ENCODE measurements at places on chromosomes 6 and 20. TPM values are rescaled to one million over a fixed set of nuclear protein-coding genes. Genes with fewer than 3 reads are reported as not detected.
A peak's percentile ranks its signal among the peaks of the same experiment; 100 is the strongest.

The GMPR gene
- polyA plus RNA-seq = 3.8 TPM

DNA sequence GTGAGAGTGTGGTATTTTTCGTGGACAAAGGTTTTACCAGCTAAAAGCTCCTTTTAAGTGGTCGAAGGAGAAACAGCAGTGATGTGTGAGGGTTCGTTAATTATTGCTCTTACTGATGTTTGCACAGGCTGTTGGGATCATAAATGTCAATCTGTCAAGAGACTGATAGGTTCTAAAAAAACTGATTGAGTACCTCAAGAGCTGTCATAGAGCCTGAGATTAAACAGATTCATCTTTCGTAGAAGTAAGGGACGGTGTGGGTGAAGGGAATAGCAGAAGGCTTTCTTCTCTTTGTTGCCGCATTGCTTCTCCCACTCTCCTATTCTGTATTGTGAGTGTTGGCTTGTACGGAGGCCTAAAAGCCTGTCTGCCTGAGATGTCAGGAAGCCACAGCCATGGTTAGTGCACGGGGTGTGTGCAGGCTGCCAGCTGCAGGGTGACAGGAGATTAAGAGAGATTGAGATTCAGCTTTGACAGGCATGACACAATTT, 291.0 kb downstream of the ZFAND3 start:
- no peaks in the 10 kb centered on the region for H3K27me3 ChIP-seq
- H3K4me1 ChIP-seq = no peaks in the 10 kb centered on the region
- H3K4me3 ChIP-seq = no peak overlapping the region
- H3K36me3 ChIP-seq = peaks cover 4% of the 10 kb centered on the region
- no peak for DNase-seq

DNA sequence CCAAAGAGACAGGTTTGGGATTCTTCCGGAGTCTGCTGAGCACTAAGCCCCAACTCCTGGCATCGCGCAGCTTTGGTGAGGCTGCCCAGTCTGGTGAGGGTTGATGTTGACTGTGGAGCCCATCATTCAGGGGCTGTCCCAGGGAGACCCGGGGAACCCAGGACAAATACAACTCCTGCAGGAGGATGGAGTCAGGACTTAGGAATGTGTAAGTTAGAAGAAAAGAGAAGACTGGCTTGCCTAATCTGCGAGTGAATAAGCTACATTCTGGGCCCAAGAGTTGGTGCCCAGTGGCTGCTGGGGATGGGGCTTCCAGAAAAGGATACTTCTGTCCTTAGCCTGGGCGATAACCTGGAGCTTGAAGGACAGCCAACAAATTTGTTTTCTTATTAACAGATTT, 47.9 kb downstream of the STK35 start:
- H3K4me1 ChIP-seq = no peaks in the 10 kb centered on the region
- no peak for DNase-seq
- peaks cover 21% of the 10 kb centered on the region for H3K36me3 ChIP-seq
- H3K27ac ChIP-seq = no peak overlapping the region

DNA sequence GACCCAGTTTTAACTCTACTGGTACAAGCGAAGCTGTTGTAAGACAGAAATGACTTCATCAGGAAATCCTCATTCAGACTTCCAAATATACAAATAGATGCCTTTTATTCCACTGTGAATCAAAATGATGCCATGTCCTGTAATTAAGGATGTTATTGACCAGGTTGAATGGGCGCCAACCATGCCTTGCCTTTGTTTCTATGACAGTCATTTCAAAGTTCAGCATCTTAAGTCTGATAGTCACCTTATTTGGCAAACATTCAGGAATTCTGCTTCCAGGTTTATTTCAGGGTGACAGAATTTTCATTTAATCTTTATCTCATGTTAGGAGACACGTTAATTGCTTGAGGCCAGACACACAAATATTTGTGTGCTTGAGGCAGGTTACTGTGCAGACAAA, 592.8 kb upstream of the JAG1 start:
- H3K4me1 ChIP-seq = no peaks in the 10 kb centered on the region
- DNase-seq = no peak
- H3K4me3 ChIP-seq = no peak overlapping the region
- no peaks in the 10 kb centered on the region for H3K36me3 ChIP-seq
- no peak overlapping the region for H3K27ac ChIP-seq

DNA sequence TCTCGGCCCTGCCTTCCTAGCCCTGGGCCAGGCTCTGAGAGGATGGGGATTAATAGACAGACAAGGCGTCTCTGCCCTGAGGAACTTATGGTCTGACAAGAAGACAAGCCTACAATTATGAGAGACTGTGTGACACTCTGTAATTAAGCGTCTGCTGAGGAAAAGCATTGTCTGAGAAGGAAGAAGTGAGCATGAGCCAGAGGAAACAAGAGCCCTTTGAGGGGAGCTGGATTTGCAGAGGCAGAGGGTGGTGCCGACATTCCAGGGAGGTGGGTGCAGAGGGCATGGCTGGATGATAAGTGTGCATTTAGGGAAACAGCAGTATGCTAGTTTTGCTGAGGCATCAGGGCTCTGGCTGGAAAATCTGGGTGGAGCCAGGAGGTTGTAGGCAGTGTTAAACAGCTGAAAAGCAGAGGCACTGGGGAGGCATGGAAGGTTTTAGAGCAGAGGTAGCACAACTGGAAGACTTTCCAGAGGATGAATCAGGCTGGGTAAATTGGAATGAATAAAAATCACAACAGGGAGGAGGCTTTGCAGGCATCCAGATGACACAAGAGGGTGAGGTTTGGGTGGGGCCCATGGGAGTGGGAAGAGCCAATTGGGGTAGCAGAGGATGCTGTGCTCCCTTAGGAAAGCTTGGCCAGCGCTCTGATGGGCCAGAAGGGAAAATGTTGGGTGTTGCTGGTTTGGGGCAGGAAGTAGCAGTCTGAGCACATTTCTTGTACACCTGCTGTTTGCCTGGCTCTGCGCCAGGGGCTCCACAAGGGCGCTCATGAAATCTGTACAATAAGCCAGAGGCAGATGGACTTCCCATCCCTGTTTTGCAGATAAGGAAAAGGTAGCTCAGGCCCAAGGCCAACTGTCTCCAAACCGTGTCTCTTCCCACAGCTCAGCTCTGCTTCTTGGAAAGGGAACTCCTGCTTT, 74.0 kb upstream of the MYL9 start:
- peak overlapping the region; percentile 8 for H3K27ac ChIP-seq
- no peak for DNase-seq
- no peak overlapping the region for H3K4me3 ChIP-seq
- H3K4me1 ChIP-seq = peaks cover 64% of the 10 kb centered on the region
- H3K36me3 ChIP-seq = peaks cover 2% of the 10 kb centered on the region

Measured in CD14-positive monocyte (primary cell).